ENCODE measurements at places on chromosomes 3 and 15.

GRCh38 chr15:66126031-66126441 lies 127.5 kb downstream of the MEGF11 start:
- DNase-seq = no peak

DNA sequence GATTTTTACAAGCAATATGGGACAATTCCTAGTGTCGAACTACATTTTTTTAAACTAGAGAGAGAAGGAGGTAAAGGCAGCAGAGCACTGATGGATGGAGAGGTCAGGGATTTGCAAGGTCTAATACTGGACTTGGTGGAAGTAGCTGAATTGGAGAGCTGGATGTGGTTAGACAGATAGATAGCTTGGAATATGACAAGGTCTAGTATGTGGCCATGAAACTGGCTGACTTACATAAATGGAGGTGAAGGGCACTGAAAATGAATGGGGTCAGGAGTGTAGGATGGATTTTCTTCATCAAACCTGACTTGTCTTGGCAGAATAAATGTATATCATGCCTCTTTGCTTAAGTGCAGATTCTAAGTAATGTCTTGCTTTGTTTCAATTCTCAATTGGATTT lies 10.1 kb upstream of the RTP4 start:
- no peak for DNase-seq

GRCh38 chr3:190339130-190339529 lies 16.9 kb upstream of the CLDN1 start:
- peak; percentile 16 for DNase-seq

- DNase-seq = no peak
Observed at GRCh38 chr15:27690290-27690689, 408.8 kb downstream of the OCA2 start.

DNA sequence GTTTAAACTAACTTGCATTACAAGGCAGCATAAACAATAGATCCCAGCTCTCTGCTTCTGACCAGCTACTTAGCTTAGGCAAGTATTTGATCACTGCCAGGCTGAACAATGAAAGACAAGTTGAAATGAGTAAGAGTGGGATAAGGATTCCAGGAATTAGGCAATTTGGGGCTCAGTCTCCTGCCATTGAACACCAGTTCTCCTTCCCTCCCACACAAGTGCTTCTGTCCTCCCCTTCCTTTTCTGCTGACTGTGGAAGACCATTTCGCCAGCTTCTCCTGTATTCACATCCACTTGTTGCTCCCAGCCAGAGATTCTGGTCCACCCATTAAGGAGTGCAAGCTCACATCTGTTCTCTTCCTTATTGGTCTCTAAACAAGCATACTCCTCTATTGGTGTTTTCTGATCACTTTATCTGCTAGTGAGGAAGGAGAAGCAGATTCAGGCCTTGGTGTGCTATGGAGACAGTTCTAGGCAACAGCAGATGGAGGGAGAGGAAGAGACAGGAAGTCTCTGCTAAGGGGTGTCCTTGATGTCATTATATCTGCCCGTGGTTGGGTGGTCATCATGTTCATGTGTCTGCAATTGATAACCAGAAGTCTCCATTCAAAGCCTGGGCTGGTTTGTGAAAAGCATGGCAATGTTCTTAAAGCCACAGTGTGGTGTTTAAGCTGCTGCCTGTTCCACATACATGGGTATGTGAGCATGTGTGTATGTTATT lies 121.5 kb downstream of the PLCL2 start:
- no peak for DNase-seq

DNA sequence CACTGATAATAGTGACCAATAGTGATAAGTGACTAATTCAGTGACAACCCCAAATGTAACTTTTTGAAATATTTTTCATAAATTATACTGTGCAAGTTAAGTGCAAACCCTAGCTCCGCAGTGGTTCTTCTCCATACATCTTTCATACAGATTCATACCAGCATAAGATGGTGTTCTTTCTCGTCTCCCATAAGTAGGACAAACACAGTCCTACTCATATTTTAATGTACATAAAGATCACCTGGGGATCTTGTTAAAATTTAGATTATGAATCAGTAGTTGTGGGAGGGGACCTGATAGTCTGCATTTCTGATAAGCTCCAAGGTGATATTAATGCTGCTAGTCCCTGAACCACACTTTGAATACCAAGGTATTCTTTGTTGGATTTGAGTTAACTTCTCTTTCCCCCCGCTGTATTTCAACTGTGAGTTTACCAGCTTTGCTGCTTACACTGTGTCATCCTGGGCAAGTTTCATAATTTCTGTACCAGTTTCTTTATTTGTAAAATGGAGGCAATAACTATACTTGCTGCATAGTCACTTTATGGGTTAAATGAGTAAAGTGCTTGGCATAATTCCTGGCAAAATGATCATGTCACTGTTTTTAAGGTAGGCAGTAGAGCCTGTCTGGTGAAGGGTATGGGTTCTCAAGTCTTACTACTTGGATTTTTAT lies 34.7 kb upstream of the C3orf38 start:
- DNase-seq = no peak

Data from GM04503 (cell line).